ENCODE measurements at places on chromosomes 1 and 21. TPM values are rescaled to one million over a fixed set of nuclear protein-coding genes. Genes with fewer than 3 reads are reported as not detected.
A peak's percentile ranks its signal among the peaks of the same experiment; 100 is the strongest.

DNA sequence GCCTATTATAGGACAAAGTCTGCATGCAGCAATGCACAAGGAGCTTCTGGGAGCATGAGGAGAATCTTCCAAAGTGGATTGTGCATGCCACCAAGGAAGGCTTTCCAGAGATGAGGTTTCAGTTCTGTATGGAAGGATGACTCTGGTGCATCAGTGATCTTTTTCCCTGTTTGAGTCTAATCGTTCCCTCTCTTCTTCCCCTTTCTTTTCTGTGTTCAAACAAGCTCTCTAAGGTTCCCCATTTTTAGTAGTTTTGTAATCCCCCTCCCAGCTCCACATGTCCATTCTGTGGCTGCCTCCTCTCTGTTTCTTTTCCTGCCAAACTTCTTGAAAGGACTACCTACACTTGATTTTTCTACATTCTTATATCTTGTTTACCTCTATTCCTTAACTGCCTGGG lies 43.3 kb upstream of the USP25 start:
- no peak for DNase-seq
- peaks cover 8% of the 10 kb centered on the region for H3K27me3 ChIP-seq
- H3K4me3 ChIP-seq: no peak overlapping the region
- peaks cover 4% of the 10 kb centered on the region for H3K36me3 ChIP-seq

DNA sequence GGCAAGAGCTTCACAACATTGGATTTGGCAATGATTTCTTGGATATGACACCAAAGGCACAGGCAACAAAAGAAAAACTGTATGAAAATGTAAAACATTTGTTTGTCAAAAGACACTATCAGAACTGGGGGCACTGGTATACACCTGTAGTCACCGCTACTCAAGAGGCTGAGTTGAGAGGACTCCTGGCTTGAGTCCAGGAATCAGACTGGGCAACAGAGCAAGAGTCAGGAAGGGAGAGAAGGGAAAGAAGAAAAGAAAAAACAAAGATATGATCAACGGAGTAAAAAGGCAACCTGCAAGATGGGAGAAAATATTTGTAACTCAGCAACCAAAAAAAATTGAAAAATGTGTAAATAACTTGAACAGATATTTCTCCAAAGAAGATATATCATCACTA lies 6.0 kb upstream of the TUT4 start:
- no peak overlapping the region for H3K4me3 ChIP-seq
- H3K27me3 ChIP-seq: peaks cover 6% of the 10 kb centered on the region
- peaks cover 11% of the 10 kb centered on the region for H3K4me1 ChIP-seq
- peaks cover 4% of the 10 kb centered on the region for H3K36me3 ChIP-seq

- peaks cover 10% of the 10 kb centered on the region for H3K27me3 ChIP-seq
- H3K27ac ChIP-seq: no peak overlapping the region
- DNase-seq: no peak
- H3K36me3 ChIP-seq: peaks cover 2% of the 10 kb centered on the region
- H3K4me3 ChIP-seq: no peak overlapping the region
Measured at GRCh38 chr1:98203466-98203865, 282.6 kb upstream of the DPYD start.

- no peak overlapping the region for H3K4me3 ChIP-seq
- peak overlapping the region; percentile 24 for H3K27ac ChIP-seq
- peaks cover 7% of the 10 kb centered on the region for H3K4me1 ChIP-seq
- no peaks in the 10 kb centered on the region for H3K36me3 ChIP-seq
Measured at GRCh38 chr1:1120866-1121591, 5.1 kb upstream of the C1orf159 start.

GRCh38 chr1:187513190-187513589 lies 684.4 kb downstream of the PLA2G4A start:
- DNase-seq: no peak
- no peak overlapping the region for H3K4me3 ChIP-seq
- no peaks in the 10 kb centered on the region for H3K4me1 ChIP-seq
- no peaks in the 10 kb centered on the region for H3K27me3 ChIP-seq

DNA sequence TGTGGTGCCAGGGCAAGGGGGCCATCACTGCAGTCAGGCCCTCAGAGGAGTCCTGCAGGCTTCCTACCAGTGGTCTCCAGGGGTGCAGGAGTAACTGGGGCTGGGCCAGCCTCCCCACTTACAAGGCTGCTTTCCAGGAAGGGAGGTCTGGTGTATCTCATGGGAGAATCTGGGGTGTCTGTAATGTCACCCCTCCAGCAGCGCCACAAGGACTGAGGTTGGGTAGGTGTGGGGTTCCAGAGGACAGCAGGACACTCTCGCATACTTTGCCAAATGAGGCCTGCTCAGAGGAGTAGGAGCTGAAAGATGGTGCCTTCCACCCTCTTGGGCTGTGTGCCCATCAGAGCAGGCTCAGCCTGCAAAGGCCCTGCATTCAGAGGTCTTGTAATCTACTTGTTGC lies 46.9 kb downstream of the TNNT2 start:
- H3K27ac ChIP-seq: no peak overlapping the region
- H3K36me3 ChIP-seq: no peaks in the 10 kb centered on the region
- no peak for DNase-seq
- H3K4me3 ChIP-seq: no peak overlapping the region
- peaks cover 36% of the 10 kb centered on the region for H3K27me3 ChIP-seq

GRCh38 chr1:975896-976683 lies 5.8 kb downstream of the PERM1 start:
- H3K27ac ChIP-seq: no peak overlapping the region
- peaks cover 9% of the 10 kb centered on the region for H3K4me1 ChIP-seq
- no peaks in the 10 kb centered on the region for H3K36me3 ChIP-seq
- peak; percentile 36 for DNase-seq
- peaks cover 5% of the 10 kb centered on the region for H3K27me3 ChIP-seq
- H3K4me3 ChIP-seq: peak overlapping the region; percentile 45

The KLHL21 gene
- 33.8 TPM for total RNA-seq

The UMODL1 gene
- total RNA-seq: 0.23 TPM
